IMR-90 (cell line): ENCODE measurements at places on chromosomes 6 and 20. TPM values are rescaled to one million over a fixed set of nuclear protein-coding genes. Genes with fewer than 3 reads are reported as not detected.

- peak overlapping the region; percentile 90 for H3K4me3 ChIP-seq
- H3K27me3 ChIP-seq, result no peaks in the 10 kb centered on the region
- DNase-seq, result no peak
- peak overlapping the region; percentile 8; the same call in 1 of the 2 replicates for H3K27ac ChIP-seq
Measured at GRCh38 chr6:116254297-116255056, 602 bp upstream of the TSPYL4 start.

DNA sequence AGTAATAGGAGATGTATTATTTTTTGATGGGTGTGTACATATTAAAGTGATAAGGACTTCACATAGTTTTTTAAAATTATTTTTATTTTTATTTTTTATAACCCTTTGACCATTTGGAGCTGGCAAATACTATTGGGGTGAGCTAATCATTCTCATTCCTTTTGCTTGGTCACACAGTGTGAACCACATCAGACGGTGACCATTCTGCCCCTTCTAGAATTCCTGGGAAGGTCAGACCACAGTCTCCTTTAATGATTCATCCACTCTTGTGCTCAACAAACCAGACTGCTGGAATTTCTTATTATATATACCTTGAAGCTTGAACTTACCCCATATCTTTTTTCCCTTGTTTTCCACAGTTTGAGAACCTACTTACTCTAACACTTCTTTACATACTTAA, 23.9 kb upstream of the PRL start:
- H3K27ac ChIP-seq, result no peak overlapping the region
- peaks cover 15% of the 10 kb centered on the region for H3K4me1 ChIP-seq
- H3K36me3 ChIP-seq, result no peaks in the 10 kb centered on the region
- no peaks in the 10 kb centered on the region for H3K27me3 ChIP-seq
- peak; percentile 93 for DNase-seq

Gene C6orf58
- not detected in 2 replicates for total RNA-seq

Gene ME1
- 24.4 and 32.2 TPM in 2 replicates for total RNA-seq

DNA sequence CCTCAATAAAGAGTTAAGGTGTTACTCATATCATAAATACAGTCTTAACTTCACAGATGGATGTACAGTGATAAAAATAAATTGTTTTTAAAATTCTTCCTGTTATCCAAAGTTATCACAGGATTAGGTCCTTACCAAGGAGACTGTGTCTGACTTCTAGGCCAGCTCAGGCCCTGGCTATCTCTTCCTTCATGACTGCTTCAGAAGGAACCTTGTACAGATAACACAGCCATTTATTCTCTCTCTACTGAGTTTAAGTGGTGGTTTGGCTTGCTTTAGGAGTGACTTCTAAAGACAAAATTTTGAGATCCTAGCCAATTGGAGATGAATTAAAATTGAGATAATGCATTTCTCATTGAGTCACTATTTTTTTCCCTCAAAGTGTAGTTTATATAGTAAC, 40.8 kb upstream of the RNF182 start:
- H3K4me3 ChIP-seq, result no peak overlapping the region
- DNase-seq, result no peak
- H3K27me3 ChIP-seq, result peaks cover 4% of the 10 kb centered on the region

- H3K4me3 ChIP-seq, result no peak overlapping the region
- no peak for DNase-seq
- H3K27me3 ChIP-seq, result no peaks in the 10 kb centered on the region
- H3K36me3 ChIP-seq, result no peaks in the 10 kb centered on the region
- no peak overlapping the region for H3K27ac ChIP-seq
- no peaks in the 10 kb centered on the region for H3K4me1 ChIP-seq
Measured at GRCh38 chr6:125850361-125850760, 59.6 kb downstream of the NCOA7 start.

GRCh38 chr6:166006900-166007301, 160.8 kb downstream of the TBXT start:
- peak overlapping the region; percentile 87 for H3K27ac ChIP-seq
- no peak overlapping the region; the same call in 1 of the 2 replicates for H3K4me3 ChIP-seq
- peaks cover 31% of the 10 kb centered on the region for H3K4me1 ChIP-seq
- DNase-seq, result no peak
- no peaks in the 10 kb centered on the region for H3K27me3 ChIP-seq

Gene USP49
- total RNA-seq, result 1.4 TPM in 2 replicates

Gene KIF6
- total RNA-seq, result under 0.01 TPM in 1 of 2 replicates, not detected in the other

DNA sequence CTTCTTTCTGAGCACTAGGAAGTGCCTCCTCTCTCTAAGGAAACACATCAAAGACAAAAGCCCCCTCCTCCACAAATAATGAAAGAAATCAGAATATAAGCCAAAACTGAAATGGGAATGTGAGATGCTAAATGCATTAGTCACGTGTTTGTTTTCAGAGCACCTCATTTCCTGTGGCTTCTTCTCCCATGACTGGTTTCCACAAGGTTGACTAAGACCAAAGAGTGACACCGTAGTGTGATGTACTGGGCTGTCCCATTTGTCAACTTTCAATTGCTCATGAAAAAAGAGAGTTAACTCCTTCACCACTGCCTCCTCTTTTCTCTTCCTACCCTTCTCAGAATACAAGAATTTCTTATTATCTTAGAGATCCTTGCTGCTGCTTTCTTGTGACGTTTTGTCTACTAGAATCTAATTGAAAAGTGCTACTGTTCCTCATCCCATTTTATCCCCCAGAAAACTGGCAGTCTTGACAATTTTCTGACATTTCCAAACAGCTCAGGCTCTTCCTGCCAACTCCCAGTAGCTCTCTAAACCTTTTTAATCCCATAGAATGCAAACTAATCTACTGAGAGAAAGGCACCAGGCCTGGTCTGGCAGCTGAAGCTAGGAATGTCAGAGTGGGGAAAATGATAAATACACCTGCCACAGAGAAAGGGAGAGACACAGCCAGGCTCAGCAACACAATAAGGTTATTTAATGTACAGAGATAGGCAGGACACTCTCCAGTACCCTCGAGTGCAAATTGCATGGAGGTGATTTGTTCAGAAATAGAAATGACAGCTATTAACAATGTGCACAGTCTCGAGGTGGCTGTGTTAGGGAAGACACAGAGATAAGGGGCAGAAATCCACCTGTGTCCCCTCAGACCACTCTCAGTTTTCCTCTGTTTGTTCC, 671.7 kb upstream of the NRSN1 start:
- no peaks in the 10 kb centered on the region for H3K36me3 ChIP-seq
- H3K4me3 ChIP-seq, result no peak overlapping the region
- H3K27me3 ChIP-seq, result no peaks in the 10 kb centered on the region
- DNase-seq, result peak; percentile 75

Gene CPNE5
- not detected in 2 replicates for total RNA-seq

Gene MAP7
- total RNA-seq, result 0.28 and 0.36 TPM in 2 replicates

DNA sequence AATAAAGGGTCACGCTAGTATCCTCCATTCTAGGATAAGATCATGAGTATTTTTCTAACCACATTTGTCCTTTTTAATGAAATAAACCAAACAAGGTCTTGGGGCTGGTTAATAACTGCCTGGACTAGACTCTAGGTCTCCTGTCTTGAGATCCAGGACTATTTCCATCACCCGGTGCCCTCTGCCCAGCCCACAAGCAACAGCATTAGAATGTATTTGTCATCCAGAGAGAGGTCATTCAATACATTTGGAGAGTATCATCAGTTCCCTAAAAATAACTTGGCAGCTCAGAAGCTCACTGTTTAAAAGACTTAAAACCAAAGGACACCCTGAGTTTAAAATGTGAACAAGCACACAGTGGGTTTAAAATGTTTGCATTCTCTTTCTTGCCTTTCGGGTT, 4.4 kb upstream of the RBM24 start:
- DNase-seq, result peak; percentile 19
- H3K4me1 ChIP-seq, result peaks cover 14% of the 10 kb centered on the region
- no peaks in the 10 kb centered on the region for H3K27me3 ChIP-seq
